NCI-H1436 (cell line): ENCODE measurements at places on chromosomes 12 and 14.

- no peak for DNase-seq
These were observed 28.8 kb downstream of the YEATS4 start for GRCh38 chr12:69388371-69388770.

DNA sequence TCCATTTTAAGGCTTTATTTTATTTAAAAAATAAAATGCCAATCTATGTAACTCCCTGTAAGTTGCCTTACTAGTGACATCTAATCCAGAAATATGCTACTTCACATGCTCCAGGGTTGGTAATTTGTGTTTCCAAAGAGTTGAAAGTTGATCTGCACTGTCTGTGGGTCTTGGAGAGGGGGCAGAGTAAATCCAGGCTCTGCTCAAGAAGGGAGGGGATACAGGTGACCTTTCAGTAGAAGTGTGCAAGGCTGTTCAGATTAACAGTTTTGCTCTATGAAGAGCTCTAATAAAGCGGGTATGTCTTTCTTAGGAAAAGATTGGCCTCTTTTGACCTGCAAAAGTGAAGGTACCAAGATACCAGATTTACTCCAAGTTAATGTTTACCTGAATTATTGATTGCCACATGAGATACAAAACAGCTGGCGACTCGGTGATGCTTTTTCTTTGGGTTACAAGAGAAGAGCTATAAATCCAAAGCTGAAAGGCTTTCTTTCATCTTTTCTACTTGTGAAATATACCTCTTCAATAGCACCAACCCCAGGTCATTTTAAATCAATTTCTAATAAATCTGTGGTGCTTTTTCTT, 75.6 kb upstream of the FLRT2 start:
- DNase-seq, result no peak

DNA sequence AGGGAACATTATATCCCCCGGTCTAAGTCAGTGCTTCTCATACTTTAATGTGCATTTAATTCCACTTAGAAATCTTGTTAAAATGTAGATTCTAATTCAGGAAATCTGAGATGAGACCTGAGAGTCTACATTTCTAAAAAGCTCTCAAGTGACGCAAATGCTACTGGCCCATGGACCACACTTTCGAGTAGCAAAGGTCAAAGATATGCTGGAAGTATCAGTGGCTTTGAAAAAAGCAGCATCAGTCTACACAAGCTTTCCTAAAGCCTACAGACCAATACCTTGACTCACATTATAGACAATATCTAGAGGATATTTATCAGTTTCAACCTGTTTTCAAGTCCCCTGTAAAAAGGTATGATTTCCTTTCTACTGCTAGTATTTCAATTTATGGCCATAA, 248.6 kb downstream of the CEP128 start:
- no peak for DNase-seq

DNA sequence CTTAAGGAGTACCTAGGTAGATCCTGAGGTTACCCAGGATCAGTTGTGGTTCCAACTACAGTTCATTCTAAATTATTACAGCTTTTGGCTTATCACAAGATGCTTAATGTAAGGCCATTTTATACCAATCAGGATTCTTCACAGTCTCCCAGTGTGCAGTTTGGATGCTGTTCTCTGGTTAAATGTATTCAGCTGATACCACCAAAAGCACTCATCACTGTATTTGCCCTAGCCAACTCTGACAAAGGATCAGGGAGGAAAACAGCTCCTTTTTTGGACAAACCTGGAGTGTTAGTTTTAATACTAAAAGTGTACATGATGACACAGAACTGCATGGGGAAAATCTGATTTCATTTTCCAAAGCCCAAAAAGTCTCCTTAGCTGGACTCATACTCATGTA, 19.5 kb downstream of the DMAC2L start:
- DNase-seq, result no peak

GRCh38 chr14:99137001-99137700, 134.8 kb downstream of the BCL11B start:
- no peak for DNase-seq

DNA sequence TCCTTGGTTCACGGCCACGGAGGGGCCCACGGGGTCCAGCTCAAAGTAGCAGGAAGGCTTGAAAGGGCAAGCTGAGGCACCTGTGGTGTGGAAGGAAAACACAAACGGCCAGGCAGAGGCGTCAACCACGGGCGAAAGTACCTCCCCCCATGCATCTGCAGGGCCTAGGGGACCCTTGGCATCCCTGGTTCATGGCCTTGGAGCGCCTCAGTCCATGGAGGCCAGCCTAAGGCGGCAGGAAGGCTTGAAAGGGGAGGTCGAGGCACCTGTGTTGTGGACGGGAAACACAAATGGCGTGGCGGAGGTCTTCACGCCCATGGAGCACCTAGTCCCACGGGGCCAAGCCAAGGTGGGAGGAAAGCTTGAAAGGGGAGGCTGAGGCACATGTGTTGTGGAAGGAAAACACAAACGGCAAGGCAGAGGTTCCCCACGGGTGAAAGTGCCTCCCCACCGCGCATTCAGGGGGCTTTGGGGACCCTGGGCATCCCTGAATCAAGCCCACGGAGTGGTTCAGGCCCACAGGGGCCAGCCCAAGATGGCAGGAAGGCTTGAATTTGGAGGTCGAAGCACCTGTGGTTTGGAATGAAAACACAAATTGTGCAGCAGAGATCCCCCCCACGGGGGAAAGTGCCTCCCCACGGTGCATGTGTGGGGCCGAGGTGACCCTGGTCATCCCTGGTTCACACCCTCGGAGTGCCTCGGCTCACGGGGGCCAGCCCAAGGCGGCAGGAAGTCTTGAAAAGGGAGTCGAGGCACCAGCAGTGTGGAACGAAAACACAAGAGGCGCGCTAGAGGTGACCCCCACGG, 380.8 kb downstream of the ALG10 start:
- no peak for DNase-seq

GRCh38 chr12:75981247-75982168, 50.1 kb downstream of the PHLDA1 start:
- no peak for DNase-seq

GRCh38 chr12:32036477-32037263, 70.0 kb upstream of the BICD1 start:
- DNase-seq, result no peak

GRCh38 chr12:111406474-111407376, 1.0 kb downstream of the SH2B3 start:
- no peak for DNase-seq

- DNase-seq, result no peak
These were observed 12.6 kb upstream of the TTC7B start for GRCh38 chr14:90828642-90829487.

GRCh38 chr12:3604748-3605586, 114.0 kb downstream of the PRMT8 start:
- peak; percentile 49 for DNase-seq

DNA sequence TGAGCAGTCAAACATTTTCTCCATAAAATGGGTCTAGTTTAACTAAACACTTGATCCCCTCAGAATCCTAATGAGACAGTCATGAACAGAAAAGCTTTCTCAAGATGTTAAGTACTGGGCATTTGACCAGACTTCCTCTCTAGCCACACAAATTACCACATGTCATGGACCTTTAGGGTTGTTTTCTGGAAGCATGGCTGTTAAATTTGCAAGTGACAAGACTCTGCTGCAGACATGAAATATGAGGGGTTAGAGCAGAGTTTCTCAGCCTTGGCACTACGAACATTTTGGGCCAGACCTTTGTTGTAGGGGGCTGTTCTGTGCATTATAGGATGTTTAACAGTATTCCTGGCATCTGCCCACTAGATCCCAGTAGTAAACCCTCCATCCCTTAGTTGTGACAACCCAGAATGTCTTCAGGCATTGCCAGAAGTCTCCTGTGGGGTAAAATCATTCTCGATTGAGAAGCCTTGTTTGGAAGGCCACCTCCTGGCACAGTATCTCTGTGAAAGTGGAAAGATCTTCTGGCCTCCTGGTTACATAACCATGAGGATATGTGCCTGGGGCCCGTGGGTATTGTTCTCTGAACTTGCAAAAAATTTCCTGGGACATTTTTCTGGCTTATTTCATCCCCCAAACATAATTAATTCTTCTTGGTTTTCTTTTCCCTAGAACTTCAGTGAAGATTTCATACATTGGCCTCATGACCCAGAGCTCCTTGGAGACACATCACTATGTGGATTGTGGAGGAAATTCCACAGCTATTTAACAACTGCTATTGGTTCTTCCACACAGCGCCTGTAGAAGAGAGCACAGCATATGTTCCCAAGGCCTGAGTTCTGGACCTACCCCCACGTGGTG, 4.3 kb downstream of the TMEM106C start:
- DNase-seq, result no peak

DNA sequence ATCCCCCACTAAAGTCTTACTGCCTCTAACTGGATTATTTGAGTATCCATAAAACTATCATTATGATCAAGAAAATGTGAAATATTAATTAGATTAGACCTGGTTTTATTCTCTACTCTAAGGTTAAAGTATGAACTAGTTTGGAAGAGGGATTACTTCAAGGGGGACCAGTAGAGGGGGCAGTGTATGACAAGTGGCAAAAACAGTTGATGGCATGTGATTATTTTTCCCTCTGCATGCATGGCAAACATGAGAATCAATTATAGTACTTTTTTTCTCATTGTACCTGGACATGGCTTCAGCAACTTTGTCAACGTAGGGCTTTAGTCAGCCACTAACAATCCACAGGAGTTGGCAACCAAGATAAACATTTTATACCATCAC, 145.0 kb upstream of the SLC38A2 start:
- DNase-seq, result no peak

DNA sequence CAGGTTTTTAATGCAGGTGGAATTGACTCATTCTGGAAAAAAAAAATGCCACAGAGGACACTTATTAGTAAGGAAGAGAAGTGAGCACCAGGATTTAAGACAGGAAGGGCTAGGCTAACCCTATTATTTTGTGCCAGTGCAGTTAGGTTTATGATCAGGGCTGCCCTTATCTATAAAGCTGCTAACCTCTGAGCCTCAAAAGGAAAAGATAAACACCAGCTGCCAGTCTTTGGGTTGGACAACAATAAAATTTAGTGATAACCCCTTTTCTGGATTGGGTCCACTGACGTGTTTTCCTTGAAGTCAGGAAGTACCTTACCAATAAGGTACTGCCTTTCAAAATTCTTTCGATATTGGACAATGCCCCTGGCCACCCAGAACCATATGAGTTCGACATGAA, 128.9 kb downstream of the NUBPL start:
- no peak for DNase-seq

DNA sequence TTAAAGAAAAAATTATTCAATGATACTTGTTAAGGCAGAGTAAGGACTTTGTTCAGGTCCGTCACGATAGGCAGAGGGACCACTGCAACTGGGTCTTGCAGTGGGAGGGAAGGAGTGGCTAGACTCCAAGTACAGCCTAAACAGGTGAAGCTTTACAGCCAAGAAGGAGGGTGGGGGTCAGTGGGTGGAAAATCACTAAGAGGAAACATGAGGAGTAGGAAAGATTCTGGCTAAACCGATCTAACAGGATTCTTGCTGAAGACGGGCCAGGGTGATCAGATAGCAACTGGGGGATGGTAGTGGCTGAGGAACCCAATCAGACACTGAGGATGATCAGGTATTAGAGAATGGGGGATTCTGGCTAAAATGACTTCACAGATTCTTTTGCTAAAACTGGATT, 100.2 kb downstream of the TTC7B start:
- DNase-seq, result no peak

DNA sequence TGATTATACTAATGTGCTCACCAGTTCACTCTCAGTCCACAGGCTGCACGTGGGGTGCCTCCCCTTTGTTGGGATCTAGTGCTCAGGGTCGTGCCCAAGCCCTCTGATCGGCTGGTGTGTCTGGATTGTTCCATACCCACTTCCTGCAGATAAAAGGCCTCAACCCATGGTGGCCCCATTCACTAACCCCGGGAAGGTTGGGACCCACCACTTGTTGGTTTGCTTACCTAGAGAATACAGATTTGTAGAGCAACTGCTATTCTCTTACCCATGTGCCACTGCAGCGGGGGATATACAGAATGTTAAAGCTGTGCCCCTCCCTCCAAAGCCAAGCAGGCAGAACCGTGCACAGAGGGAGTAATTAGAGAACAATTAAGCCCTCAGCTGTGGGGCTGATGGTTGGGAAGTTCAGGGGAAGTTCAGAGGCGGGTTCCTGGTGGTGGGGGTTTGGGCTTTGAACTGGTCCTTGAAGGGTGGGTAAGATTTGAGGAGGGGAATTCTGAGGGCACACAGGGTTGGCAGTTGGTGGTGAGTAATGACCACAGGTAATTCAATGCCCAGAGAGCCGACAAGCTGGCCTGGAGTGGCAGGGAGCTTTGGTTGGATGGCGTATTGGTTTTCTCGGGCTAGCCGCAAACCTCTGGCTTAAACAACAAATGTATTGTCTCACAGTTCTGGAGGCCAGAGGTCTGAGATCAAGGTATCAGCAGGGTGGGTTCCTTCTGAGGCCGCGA, 68.8 kb downstream of the ADCK1 start:
- DNase-seq, result no peak

DNA sequence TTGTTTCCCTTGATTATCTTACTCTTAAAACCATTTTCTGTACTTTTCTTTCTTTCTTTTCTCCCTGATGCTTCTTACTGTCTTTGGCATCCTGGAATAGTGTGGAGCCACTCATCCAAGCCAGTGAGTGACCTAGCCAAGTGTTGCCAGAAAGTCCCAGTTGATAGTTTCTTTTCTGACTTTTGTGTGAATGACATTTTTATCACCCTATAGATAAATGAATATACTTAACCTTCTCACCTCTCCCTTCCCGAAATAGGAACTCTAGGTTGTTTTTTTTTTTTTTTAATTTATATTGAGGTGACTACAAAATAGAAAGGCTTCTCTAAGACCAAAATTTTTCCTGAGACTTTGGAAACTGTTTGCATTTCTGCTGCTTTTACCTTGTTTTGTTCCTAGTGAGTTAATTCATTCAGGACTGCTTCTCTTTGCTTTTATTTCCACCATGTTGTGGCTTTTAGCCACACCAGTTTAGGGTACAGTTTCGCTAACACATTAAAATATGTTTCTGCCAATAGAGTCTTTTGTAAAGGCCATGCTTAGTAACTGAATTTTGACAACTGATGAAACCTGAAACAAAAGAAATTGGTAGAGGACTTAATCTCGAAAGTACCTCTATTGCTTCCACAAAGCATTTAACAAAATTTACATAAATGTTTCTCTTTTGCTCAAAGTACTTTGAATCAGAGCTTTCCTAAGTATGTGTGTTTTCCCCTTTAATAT, 194.6 kb downstream of the ERC1 start:
- no peak for DNase-seq

- DNase-seq, result no peak
These were observed 131.6 kb upstream of the FRMD6 start for GRCh38 chr14:51520087-51520486.

DNA sequence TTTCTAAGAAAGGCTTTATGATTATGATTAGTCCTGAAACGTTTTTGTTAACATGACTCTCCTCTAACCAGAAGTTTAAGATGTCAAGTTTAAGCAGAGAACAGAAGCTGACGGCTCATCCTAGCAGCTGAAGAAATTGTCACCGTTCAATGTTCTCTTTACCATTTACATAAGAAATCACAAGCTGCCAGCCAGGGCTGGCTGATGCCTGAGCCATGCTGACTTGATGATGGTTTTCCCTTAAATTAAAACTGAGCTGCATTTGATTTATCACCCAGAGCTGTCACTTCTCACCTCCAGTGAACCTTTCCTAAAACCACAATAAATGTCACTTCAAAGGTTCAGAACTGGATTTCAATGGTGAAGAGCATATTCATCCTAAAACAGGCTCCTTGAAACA, 153.6 kb downstream of the KTN1 start:
- no peak for DNase-seq
